ENCODE measurements at places on chromosomes 1 and 21. TPM values are rescaled to one million over a fixed set of nuclear protein-coding genes. Genes with fewer than 3 reads are reported as not detected.

NUAK2 gene
- total RNA-seq = 17.7 TPM

RIMS3 gene
- total RNA-seq = under 0.01 TPM

PLPPR4 gene
- total RNA-seq = 1.5 TPM

CXADR gene
- total RNA-seq = 10.7 TPM

LCK gene
- total RNA-seq = 1.1 TPM

RIPPLY3 gene
- not detected for total RNA-seq

KPRP gene
- not detected for total RNA-seq

NUDT4B gene
- total RNA-seq = 46.7 TPM

EPHA8 gene
- total RNA-seq = not detected

C1orf226 gene
- 4.2 TPM for total RNA-seq

UBR4 gene
- 186 TPM for total RNA-seq

FCRL1 gene
- not detected for total RNA-seq

UMODL1 gene
- not detected for total RNA-seq

ENAH gene
- 46.1 TPM for total RNA-seq

OR2AJ1 gene
- not detected for total RNA-seq

CCDC185 gene
- not detected for total RNA-seq

S100B gene
- not detected for total RNA-seq
